ENCODE measurements at places on chromosomes 12 and 14.

- peak; percentile 76 for DNase-seq
These were observed 414 bp upstream of the CDK17 start for GRCh38 chr12:96400631-96401075.

DNA sequence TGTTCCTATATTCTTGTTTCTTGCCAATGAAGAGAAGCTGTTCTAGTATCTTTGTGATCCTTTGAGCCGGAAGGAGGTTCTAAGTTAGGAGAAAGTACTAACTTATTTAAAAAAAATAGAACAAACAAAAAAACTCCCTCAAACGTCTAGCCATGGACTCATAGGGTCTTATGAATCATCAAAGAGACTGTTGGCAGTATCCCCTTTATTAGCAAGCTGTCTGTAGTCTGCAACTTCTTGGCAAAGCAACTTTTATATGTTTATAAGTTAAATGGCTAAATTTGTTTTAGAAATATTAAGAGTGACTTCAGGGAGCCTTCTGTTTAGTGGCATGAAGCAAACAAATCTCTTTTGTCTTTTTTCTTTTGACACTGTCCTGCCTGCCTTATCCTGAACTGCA, 291.9 kb downstream of the FUT8 start:
- no peak for DNase-seq

- DNase-seq = no peak
These were observed 49.1 kb upstream of the MEG3 start for GRCh38 chr14:100776681-100777365.

DNA sequence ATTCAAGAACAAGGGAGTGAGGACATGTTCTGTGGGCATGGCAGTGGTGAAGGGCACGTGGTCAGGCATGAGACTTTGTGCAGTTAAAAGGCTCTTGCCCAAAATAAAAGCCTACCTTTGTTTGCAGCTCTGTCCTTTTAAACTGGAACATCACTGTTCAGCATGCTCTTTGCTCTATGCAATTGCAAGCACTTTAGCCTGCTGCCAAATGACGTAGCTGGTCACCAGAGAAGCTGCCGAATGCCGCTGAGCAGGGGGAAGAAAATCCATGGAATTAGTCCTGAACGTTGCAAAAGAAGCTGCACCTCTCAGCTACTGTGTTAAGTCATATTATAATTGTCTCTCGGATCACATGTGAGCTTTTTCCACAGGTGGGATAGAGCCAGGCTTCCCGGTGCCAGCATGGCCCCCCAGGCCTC, 176.3 kb upstream of the DIO2 start:
- no peak for DNase-seq

GRCh38 chr14:77099425-77100167, 1.5 kb downstream of the CIPC start:
- DNase-seq = peak; percentile 37

DNA sequence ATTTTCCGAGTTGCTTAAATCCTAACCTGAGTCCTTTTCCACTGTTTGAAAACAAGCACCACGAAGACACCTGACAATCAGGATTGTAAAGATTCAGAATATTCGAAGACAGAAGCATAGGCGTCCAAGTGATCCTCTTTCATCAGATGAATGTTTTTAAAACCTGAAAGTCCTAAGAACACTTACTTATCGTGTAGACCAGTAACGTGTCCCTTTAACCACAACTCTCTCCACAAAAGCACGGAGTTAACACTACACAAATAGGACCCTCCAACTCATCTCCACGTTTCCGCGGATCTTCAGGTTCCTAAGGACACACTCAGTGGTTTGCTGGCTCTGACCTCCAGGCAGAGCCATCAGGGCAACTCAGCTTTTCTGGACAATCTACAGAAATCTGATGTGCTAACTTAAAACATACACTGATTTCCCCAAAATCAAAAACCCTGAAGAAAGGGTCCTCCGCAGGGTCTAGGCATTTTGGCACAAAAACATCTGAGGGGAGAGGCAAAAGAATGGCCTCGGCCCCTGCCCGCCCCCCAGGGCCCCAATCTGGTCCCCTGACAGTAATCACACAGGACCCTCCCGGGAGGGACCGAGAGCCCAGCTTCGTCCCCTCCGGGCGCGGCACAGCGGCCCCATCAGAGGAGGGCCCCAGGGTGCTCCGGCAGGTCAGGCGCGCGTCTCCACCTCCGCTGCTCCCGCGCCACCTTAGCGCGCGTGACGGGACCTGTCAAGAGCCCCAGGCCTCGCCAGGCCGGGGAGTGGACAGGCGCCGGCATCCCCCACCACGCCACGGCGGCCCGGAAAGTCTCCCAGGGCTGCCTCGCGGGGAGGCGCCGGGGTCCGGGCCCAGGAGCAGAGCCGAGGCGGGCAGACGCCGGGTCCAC, 925 bp downstream of the DICER1 start:
- DNase-seq = no peak

DNA sequence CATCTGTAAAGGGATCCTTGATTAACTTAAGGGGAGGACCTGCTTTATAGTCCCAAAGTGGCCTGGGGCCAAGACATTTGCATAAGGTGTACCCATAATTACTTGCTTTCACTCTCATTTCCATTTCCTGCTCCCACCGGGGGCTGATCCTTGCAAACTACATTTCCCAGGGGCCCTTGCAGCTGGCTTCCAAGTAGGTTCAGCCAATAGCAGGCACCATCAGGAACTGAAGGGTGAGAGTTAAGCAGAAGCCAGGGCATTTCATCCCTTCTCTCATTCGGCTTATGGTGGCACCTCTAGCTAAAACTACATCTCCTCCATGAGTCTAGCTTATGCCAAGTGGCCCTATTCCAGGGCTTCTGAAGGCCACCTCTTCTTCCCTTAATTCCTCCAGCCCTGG, 88.8 kb downstream of the CCDC60 start:
- no peak for DNase-seq

- no peak for DNase-seq
These were observed 566.9 kb downstream of the NRXN3 start for GRCh38 chr14:78737116-78737515.

DNA sequence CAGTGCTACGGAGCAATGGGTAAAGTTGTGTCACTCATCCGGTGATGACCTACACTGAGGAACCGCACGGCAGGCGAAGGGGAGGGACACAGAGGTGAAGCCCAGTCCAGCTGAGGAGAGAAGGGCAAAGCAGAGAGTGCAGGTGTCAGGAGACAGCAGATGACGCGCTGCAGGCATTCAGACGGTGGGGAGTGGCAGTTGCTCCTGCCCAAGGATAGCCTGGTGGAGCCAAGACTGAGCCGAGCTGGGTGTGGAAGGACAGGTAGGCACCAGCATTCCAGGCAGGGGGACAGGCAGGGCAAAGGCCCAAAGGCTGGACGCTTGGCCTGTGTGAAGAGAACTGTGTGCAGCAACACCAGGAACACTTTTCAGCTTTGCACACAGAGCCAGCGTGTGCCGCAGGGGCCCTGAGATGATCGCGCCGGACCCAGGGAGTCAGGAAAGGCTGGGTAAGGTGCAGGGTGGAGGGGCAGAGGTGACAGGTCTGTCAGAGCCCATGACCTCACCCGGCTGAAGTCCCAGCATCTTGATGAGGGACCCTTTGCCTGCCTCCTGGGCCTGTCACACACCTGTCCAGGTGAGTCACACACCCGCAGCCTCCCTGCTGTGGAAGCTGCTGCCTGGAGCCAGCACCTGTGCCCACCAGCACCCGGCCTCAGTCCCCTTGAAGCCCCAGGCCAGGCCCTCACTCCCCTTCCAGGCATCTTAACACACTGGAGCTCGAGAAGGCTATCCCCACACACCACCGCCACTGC, 48.4 kb downstream of the TSPAN11 start:
- no peak for DNase-seq

GRCh38 chr14:67680941-67681340, 6.5 kb upstream of the VTI1B start:
- DNase-seq = peak; percentile 77

DNA sequence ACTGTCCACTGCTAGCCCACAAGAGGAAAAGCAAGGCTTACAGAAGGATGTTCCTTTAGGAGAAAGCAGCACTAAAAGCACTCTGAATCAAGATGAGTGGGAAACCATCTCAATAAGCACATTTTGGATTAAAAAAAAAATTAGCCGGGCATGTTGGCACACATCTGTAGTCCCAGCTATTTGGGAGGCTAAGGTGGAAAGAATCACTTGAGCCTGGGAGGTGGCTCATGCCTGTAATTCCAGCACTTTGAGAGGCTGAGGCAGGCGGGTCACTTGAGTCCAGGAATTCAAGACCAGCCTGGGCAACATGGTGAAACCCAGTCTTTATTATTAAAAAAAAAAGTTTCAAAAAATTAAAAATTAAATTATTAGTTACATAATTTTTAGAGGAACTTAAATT, 17.0 kb upstream of the ARL1 start:
- no peak for DNase-seq

DNA sequence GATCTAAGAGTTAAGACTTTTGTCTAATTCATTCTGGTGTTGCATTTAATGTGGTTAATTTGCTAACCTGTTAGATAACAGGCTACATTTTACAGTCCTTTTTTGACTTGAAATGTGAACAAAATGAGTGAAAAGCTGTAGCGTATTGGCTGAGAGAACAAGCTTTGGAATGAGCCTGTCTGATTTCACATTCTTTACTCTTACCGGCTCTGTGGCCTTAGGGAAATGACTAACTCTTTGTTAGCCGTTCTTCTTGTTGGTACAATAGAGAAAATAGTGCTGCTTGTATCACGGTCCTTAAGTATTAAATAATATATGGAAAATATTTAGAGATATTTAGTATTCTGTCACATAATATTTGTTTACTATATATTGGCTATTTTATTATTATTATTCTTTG, 1.9 kb downstream of the MNAT1 start:
- DNase-seq = no peak

- DNase-seq = no peak
These were observed 76.1 kb downstream of the OTOGL start for GRCh38 chr12:80175307-80175930.

DNA sequence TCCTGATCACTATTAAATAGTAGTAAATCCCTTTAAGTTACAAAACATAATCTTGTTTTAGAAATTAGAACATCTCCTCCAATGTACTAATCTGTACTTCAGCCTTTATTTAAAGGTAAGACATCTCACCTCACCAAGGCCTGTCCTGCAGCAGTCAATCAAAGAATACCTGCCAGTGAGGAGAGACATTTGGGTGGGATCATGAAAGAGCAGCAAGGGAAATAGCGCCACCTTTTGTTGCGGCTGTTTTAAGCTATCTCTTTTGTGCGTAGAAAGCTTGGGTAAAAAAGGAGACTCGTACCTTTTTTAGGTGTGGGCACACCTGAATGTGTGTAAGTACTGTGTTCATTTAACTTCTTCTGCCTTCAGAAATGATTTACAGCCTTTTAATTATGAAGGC, 117.8 kb upstream of the TMTC1 start:
- DNase-seq = no peak

DNA sequence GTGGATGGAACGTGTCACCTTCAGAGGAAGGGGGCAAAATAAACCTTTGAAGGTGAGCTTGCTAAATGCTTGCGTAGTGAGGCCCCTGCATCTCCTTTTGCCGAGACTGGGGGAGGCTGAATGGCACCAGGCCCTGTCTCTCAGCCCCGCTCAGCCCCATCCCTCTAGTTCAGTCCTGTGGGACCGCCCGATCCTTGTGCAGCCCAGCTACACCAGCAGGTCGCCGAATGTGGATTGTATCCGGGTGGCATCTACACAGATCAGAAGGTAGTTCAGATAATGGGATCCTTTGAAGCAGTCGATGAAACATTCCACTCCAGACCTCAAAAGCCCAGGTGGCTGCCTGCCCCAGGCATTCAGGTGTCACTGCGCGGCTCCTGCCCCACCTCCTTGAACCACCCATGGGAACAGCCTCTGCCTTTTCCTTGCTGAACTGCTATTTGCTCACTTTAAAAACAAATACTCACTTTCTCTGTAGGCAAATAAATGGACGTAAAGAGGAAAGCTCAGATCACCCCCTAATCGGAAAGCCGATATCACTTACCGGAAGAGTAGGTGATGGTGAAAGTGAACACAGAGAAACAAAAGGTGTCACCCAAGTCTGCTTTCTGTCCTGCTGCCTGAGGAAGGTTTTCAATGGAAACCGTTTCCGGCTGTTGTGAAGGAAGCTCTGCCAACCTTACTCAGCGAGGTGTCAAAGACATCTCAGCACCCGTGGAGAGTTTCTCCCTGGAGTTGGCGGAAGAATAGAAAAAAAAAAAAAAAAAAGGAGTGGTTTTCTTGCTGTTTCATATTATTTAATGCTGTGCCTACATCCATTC, 100.3 kb upstream of the NCOR2 start:
- no peak for DNase-seq

DNA sequence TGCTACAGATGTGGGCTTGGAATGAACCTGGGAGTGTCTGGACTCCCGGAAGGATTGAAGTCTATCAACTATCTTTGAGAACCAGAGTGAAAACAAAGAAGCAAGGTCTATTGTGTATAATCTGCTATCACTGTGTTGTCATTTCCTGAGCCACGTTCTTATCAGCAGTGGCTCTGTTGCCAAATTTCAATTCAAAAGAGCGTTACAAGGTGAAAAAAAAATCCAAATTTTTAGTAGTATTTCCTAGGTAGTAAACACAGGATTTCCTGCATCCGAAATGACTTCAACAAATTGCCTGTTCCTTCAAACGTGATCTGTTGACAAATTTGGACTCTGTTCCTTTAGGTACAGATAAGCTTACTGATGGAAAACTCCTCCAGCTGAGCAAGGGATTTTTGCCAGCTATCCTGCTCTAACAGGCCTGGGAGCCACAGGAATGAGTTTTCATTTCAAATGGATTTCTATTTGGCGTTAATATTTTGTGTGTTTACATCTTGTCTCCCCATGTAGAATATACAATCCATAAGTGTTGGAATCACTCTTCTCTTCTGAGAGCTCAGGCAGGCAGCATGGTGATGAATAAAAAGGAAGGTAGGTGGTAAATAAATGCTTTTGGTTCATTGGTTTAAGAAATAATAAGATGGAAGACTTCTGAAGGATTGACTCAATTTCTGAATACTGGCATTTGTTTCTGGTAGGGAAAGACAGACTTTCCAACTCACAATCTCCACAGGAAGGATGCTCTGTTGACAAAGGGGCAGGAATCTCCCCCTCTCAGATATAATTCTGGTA, 58.5 kb downstream of the GPR135 start:
- DNase-seq = no peak

GRCh38 chr12:121000530-121000929, 15.8 kb downstream of the C12orf43 start:
- no peak for DNase-seq

DNA sequence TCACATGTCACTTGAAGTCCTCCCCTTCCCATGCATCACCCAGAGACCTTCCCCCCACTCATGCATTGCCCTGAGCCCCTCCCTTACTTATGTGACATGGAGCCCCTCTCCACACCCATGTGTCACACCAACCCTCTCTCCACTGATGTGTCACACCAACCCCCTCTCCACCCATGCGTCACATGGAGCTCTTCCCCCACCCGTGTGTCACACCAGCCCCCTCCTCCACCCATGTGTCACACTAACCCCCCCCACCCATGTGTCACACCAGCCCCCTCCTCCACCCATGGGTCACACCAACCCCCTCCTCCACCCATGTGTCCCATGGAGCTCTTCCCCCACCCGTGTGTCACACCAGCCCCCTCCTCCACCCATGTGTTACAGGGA, 30.4 kb downstream of the RTL1 start:
- no peak for DNase-seq

GRCh38 chr14:60648249-60648933, 886 bp downstream of the SIX1 start:
- DNase-seq = no peak

- no peak for DNase-seq
These were observed 92.1 kb downstream of the NINJ2 start for GRCh38 chr12:570921-571794.

- DNase-seq = no peak
These were observed 36.6 kb downstream of the FERMT2 start for GRCh38 chr14:52914295-52914694.

GRCh38 chr12:2691345-2692071, 103.3 kb upstream of the FKBP4 start:
- DNase-seq = peak; percentile 6

All from hematopoietic multipotent progenitor cell treated with erythropoietin and hydrocortisone succinate and interleukin-3 and kit ligand, for 17 days (in vitro differentiated cells).